ENCODE measurements at places on chromosomes 11 and 22. TPM values are rescaled to one million over a fixed set of nuclear protein-coding genes. Genes with fewer than 3 reads are reported as not detected.
A peak's percentile ranks its signal among the peaks of the same experiment; 100 is the strongest.

GRCh38 chr22:25935266-25936058 is 193.5 kb downstream of the MYO18B start:
- no peak for DNase-seq

- no peak for DNase-seq
Measured at GRCh38 chr11:125935056-125935455, 10.8 kb upstream of the VSIG10L2 start.

The NRGN gene
- 3.2 TPM for total RNA-seq

GRCh38 chr11:127042445-127042844 is 41.9 kb upstream of the KIRREL3 start:
- DNase-seq, result no peak

DNA sequence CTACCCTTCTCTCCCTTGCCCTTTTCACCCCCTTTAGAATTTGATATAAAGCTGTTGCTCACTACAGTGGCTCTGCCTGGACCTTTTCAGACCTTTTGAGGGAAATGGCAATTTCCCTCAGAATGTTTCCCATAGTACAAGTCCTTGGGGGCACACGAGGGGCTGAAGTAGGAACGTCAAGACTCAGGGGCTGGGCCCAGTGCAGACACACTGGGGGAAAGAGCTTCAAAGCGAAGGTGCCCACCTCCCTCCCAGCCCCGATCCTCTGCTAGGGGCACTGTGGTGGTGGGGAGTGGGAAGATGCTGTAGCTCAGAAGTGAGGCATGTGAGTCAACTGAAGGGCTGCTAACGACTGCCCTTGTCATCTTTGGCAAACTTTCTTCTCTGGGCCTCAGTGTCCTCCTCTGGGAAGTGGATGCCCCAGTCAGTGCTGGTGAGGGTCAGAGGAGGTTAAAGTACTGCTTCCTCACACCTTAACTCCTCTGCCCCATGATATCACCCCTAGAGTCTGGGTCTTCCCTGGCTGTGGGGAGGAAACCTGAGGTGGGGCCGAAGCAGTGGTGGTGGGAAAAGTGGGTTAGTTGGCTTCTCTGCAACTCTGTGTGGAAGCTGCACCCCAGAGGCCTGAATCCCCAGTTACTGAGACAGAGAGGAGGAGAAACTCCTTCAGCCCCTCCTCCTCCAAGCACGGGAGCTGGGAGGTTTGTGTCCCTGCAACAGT is 425.3 kb upstream of the B3GAT1 start:
- no peak for DNase-seq

The SCUBE2 gene
- total RNA-seq, result 2.6 TPM

The CBX7 gene
- total RNA-seq, result 81.4 TPM

The USP2 gene
- 140 TPM for total RNA-seq

- DNase-seq, result no peak
Measured at GRCh38 chr22:35135165-35135564, 69.2 kb downstream of the ISX start.

DNA sequence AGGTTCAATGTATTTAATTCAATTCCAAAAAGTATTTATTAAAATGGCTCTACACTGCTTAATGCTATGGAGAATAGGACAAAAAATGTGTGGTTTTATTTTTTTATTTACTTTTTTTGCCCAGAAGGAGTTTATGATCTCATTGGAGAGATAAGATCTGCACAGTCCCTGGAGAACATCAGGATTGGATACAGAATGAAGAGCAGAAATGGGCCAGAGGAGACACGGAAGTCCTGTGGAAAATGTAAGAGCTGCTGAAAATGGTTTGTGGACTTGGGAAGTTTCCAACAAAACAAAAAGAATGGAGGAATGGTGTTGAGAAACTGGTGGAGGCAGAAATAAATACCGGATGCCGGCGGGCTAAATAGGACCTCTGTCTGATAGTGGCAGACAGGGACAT is 554.6 kb downstream of the OPCML start:
- no peak for DNase-seq

DNA sequence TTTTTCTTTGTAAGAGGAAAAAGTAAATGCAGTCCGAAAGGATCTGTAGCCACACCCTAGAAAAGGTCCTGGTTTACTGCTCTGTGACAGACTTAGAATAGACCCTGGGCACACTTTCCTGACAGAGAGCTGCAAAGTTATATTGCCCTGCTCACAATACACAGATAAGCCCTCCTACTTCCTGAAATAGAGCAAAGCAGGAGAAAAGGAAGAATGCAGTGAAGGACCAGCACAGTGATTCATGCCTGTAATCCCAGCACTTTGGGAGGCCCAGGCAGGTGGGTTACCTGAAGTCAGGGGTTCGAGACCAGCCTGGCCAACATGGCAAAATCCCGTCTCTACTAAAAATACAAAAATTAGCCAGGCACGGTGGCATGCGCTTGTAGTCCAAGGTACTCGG is 2.2 kb downstream of the CYB561A3 start:
- no peak for DNase-seq

DNA sequence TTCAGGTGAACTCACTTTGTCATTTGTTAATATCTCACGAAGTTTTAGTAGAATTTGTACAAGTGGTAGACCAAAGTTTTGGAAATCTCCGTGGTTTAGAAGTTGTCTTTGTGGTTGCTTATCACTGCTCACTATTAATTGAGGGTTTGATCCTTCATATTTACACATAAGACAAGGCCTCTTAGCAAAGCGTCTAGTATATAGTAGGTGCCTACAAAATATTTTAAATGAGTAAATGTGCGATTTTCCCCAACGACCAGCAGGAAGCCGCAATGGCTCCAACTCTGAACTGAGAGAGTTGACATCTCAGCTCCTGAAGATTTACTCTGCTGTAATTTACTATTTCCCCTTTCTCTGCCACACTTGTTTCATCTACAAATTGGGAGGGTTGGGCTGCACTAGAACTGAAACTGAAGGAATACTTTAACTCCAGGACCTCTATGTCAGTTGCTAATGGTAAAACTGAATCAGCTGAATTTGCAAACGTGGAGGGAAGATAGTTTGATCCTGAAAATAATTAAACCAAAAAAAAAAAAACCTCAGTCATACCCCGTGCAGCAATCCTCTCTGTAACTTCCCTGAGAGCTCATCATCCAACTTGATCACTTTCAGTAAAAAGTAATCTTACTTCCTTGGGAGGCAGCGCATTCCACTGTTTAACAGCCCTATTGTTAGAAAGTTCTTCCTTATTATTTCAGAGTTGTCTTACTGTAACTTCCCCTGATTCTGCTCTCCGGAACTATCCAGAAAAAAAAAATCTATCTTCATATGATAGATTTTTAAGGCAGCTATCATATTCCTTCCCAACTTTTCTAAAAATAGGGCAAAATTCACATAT is 1.3 kb upstream of the SBF2 start:
- no peak for DNase-seq

DNA sequence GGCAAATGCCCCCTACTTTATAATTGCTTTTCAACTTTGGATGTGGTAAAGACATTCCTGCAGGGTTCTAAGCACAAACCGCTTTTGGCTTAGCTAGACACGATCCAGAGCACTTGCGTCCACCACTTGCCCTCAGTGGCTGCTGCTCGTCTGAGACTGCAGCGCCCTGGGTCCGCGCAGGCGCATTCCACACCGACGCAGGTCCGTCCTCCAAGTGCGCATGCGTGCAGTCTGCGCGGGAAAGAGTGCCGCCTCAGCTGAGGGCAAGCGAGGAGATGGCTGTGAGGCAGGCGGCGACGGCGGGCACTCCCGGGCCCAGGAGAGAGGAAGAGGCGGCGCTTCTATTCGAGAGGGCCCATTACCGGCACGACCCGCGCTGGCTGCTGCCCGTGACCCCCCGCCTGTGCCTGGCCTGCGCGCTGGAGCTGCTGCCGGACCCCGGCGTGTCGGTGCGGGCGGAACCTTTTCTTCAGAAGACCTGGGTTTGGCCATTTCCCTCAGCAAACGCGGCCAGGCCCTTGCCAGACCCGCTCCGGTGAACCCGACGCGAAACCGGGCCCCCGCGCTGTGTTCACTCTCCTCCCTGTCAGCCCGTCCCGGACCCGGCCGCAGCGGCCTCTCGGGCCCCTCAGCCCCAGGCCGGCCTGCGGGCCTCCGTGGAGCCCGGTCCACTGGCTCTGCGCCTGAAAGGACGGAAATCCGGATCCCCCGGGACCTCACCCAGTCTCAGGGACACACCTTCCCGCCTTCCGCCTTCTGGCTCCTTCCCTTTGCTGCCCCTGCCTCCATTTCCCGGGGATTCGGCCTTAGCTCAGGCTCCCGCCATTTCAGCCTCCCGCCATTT is at the start of gene MEI1:
Gene MEI1 (plus strand): TSS at position 240 of the 844 bp plus-strand sequence. CDS start 36 bp downstream, at position 276.
- peak; percentile 92 for DNase-seq

DNA sequence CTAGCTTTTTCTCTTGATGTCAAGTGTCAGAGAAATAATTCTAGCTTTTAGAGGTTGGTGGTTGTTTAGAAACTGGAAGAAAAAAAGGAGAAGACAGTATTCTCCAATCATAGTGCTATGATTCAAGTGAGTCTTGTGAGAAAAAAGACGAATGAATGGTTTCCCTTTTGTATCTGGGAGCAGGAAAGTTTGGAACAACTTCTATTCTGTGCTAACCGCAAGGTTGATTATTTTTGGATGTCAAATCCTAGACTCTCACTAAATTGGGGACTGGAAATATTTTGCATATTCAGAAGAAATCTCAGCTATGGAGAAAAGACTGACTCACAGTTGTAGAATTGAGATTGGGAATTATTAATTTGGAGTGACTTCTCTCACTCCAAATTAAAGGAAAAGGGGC is 69.2 kb downstream of the SYT13 start:
- no peak for DNase-seq

The SLC29A2 gene
- 9.2 TPM for total RNA-seq

- no peak for DNase-seq
Measured at GRCh38 chr11:123217897-123218296, 22.8 kb upstream of the CLMP start.

The TSGA10IP gene
- total RNA-seq, result not detected

The MIAT gene
- 0.54 TPM for total RNA-seq

DNA sequence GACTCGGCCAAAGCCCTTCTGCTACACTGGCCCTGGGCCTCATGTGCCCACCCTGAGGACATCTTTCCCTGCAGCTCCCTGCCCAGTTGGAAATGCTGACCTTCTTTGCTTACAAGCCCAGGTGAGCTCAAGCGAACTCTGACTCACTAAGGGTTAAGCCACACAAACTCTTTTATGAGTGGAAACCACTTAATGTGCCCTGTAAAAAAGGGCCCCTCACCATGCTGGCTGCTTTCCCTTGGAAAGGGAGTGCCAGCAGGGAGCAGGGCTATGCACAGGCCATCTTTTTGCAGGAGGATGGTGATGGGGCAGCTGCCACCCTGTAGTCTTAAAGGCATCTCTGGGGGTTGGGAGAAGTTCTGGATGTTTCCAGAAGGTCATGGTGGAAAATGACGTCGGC is 18.7 kb downstream of the EHF start:
- DNase-seq, result no peak

- DNase-seq, result no peak
Measured at GRCh38 chr22:17846326-17846992, 72.2 kb upstream of the BID start.

The RTN4R gene
- total RNA-seq, result 0.62 TPM

- no peak for DNase-seq
Measured at GRCh38 chr11:15471895-15472799, 357.4 kb downstream of the INSC start.

DNA sequence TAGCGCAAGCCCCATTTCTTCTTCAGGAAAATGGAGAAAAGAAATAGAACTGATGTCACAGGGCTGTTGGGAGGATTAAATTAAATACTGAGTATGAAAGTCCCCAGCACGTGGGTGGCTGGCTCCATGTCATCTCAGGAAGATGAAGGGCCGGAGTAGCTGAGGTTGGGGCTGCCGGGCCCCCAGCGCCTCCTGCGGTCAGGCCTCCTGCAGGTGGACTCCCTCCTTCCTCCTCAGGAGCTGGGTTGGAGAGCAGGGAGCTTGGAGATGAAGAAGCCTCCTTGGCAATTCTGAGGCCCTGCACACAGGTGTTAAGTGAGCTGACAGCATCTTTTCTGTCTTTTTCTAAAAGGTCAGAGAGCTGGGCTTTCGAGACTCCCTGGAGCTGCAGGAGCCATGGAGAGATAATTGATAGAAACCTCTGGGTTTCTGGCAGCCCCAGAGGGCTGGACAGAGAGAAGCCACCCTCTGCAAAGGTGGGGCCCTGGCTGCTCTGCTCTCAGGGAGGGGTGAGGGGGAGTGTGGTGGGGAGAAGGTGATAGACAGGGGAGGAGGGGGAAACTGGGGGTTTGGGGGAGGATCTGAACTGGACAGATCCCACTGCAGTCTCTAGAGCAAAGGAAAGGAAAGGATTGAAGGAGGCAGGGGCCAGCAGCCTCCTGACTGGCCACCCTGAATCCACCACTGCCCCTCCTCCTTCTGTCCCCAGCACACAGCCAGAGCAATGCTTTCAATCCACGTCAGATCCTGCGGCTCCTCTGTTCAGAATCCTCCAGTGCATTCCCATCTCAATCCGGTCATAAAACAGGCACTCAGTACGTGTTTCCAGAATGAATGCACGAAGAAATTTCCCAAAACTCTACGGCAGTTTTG is 210.8 kb downstream of the CEP164 start:
- DNase-seq, result no peak

The EHF gene
- total RNA-seq, result 0.65 TPM

The UCP2 gene
- total RNA-seq, result 15.9 TPM

DNA sequence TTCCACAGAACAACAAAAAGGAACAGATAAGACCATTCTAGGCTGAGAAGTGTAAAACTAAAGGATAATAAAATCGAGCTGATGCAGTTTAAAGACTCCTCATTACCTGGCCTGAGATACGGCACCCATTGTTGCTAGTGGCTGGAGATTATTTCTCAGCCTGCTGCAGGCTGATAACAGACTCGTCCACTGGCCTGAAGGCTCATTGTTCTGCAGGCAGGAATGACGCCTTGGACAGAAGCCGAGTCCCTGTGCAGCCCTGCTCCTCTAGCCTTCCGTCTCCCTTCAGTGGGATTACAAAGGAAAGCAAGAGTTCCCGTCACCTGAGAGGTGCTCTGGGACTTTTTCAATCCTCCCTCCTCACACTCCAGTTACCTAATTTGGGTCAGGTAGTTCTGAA is 1065.3 kb downstream of the OPCML start:
- no peak for DNase-seq

GRCh38 chr22:40199223-40199622 is 21.5 kb downstream of the TNRC6B start:
- no peak for DNase-seq

DNA sequence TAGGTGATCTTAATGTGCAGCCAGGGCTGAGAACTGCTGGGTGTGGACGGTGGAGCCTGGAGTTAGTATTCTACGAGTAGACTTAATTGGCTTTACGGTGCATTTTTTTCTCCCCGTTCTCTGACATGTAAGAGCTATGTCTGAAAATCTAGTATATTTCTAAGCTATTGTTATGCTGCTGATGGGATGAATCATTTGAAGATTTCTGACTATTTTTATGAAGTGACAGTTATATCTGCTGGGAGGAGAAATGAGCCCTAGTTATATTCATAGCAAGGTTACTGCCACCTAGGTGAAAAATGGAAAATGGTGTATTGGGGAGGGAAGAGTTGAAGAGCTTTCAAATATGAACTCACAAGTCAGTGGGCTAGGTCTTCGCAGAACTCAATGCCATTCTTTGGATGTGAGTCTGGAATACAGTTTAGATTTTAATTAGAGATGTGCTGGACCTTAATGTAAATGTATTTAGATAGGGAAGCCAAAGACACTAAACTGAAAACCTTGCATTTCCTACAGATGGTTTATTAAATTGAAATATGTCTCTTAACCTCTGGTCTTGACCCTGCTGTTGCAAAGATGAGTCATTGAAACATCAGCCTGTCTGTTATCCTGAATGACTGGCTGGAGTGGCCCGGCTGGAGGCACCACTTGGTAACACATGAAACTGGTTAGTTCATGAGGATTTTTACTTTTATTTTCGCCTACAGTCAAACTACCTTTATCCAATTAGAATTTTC is 293.7 kb downstream of the DDX10 start:
- no peak for DNase-seq

The GRK3 gene
- total RNA-seq, result 9.0 TPM

GRCh38 chr22:41709341-41709740 is 10.0 kb downstream of the MEI1 start:
- no peak for DNase-seq
